ENCODE measurements at places on chromosomes 3 and 15.

GRCh38 chr3:20561166-20561565 lies 375.2 kb upstream of the SGO1 start:
- H3K36me3 ChIP-seq, result no peaks in the 10 kb centered on the region
- DNase-seq, result peak; percentile 59
- no peaks in the 10 kb centered on the region for H3K4me1 ChIP-seq
- H3K4me3 ChIP-seq, result no peak overlapping the region

- H3K27ac ChIP-seq, result no peak overlapping the region
- no peaks in the 10 kb centered on the region for H3K4me1 ChIP-seq
- DNase-seq, result peak; percentile 17
- H3K36me3 ChIP-seq, result no peaks in the 10 kb centered on the region
- H3K4me3 ChIP-seq, result no peak overlapping the region
- peaks cover 7% of the 10 kb centered on the region for H3K27me3 ChIP-seq
Observed at GRCh38 chr15:84590406-84590805, 10.4 kb upstream of the ZSCAN2 start.

DNA sequence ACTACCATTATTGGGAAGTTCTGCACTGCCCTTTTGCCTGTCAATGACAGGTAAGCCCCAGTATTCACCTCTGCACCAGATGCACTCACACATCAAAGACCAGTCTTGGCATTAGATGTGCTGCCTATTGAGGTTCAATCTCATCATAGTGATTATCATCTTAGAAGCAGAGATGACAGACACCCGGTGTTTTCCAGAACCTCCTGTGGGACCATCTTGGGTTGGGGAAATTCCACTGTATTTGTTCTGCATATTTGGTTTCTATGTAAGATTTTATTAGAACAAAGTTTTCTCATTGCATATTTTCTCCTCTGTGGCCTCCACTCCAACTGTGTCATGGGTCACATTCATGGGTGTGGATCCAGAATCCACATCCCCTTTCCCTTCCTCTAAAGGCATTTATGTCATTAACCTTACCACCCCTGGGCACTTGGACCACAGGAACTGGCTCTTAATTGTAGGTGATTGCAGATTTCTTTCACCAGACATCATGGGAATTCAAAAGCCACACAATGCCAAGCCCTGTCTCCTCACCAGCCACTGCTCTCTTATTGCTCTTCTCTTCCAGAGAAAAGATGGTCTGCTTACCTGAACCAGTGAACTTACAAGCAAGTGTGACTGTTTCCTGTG lies 31.2 kb downstream of the PLA1A start:
- H3K27me3 ChIP-seq, result no peaks in the 10 kb centered on the region
- H3K4me1 ChIP-seq, result peaks cover 3% of the 10 kb centered on the region
- no peak overlapping the region for H3K27ac ChIP-seq
- DNase-seq, result peak; percentile 43

DNA sequence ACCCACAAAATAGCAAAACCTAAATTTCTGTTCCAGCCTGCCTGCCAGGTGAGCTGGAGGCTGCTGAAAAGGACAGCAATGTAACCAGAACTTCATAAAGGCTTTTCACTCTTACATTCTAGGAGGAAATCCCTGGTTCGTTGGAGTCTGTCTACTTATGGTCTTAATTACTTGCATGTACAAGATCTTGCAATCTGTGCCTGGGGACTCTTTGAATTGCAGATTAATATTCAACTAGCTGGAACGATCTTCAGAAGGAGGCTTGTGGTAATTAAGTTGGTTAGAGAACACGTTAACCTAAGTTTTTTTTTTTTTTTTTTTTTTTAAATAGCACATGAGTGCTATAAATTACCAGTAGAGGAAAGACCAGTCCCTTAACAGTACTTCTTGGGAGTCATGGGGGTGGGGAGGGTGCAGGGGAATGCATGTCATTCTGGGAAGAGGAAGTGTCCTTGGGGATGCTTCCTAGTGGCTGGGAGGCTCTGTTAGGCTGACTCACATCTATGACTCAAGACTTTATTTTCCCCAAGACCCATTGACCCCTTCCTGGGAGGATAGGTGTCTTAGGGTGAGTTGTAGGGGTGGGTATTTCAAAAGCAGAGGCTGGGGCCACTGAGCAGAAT lies 139.8 kb downstream of the RAB11A start:
- no peak overlapping the region for H3K27ac ChIP-seq
- H3K4me1 ChIP-seq, result no peaks in the 10 kb centered on the region
- no peak overlapping the region for H3K4me3 ChIP-seq
- no peaks in the 10 kb centered on the region for H3K27me3 ChIP-seq
- H3K36me3 ChIP-seq, result no peaks in the 10 kb centered on the region
- DNase-seq, result no peak

Data from fibroblast of lung (primary cell).